Tibial nerve (tissue), 4 donors: ENCODE measurements at places on chromosomes 16 and 17.

GRCh38 chr17:63700528-63701455 is 867 bp upstream of the LIMD2 start:
- no peak for DNase-seq
- H3K36me3 ChIP-seq = no peaks in the 10 kb centered on the region
- H3K4me3 ChIP-seq = peak overlapping the region; percentile 68
- H3K27me3 ChIP-seq = no peaks in the 10 kb centered on the region
- peaks cover 26% of the 10 kb centered on the region for H3K4me1 ChIP-seq

GRCh38 chr16:12618515-12618914 is 185.2 kb downstream of the CPPED1 start:
- no peaks in the 10 kb centered on the region for H3K36me3 ChIP-seq
- H3K27ac ChIP-seq = no peak overlapping the region
- no peaks in the 10 kb centered on the region for H3K27me3 ChIP-seq
- DNase-seq = no peak
- no peaks in the 10 kb centered on the region for H3K4me1 ChIP-seq
- no peak overlapping the region for H3K4me3 ChIP-seq

DNA sequence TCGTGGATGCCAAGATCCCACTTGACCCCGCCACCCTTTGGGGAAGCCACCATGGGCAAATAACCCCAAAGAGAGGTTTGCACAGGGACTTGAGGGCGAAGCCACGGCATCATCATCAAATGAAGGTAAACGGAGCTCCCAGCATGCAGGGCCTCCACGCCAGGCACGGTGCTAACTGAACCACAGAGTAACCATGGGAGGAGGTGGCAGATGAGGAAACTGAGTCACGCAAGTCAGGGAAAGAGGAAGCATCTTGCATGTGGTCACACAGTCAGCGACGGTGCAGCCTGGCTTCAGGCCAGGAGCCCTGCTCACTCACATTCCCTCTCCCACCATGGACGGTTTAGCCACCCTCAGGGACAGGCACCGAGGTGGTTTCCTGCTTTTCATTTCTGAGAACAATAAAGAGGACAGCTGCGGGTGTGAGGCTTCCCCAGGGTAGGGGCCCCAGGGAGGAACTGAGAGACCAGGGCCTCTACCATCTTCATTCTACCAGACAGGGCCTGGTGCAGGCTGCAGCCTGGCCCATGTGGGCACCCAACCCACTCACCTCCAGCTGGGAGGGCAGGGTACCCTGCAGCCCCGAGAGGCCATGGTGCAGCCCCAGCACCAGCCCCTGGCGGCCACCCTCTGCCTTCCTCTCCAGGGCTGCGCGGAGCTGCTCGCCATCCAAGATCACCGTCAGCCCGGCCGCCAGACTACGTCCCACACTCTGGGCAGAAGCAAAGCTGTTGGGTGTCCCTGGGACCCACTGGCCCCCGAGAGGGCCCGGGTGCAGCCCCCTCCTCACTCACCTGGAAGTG is 78.3 kb downstream of the RMI2 start:
- H3K36me3 ChIP-seq = no peaks in the 10 kb centered on the region
- H3K27me3 ChIP-seq = no peaks in the 10 kb centered on the region
- no peak for DNase-seq
- no peak overlapping the region for H3K4me3 ChIP-seq
- H3K27ac ChIP-seq = no peak overlapping the region

- H3K36me3 ChIP-seq = no peaks in the 10 kb centered on the region
- H3K27me3 ChIP-seq = no peaks in the 10 kb centered on the region
- no peak for DNase-seq
- H3K4me3 ChIP-seq = no peak overlapping the region
- H3K27ac ChIP-seq = no peak overlapping the region
- no peaks in the 10 kb centered on the region for H3K4me1 ChIP-seq
These were observed 7.3 kb upstream of the SMIM36 start for GRCh38 chr17:55518510-55518909.

- peaks cover 52% of the 10 kb centered on the region for H3K4me1 ChIP-seq
- no peaks in the 10 kb centered on the region for H3K27me3 ChIP-seq
- peaks cover 40% of the 10 kb centered on the region for H3K36me3 ChIP-seq
- H3K4me3 ChIP-seq = no peak overlapping the region
These were observed 2.2 kb downstream of the GALNS start for GRCh38 chr16:88854306-88855111.
